ENCODE measurements at places on chromosomes 4 and X. TPM values are rescaled to one million over a fixed set of nuclear protein-coding genes. Genes with fewer than 3 reads are reported as not detected.
A peak's percentile ranks its signal among the peaks of the same experiment; 100 is the strongest.

Gene CT45A1
- not detected for total RNA-seq

GRCh38 chr4:71867598-71867997 lies 83.7 kb upstream of the GC start:
- H3K36me3 ChIP-seq: no peaks in the 10 kb centered on the region
- no peaks in the 10 kb centered on the region for H3K4me1 ChIP-seq
- no peak for DNase-seq
- no peak overlapping the region for H3K27ac ChIP-seq
- H3K27me3 ChIP-seq: no peaks in the 10 kb centered on the region

DNA sequence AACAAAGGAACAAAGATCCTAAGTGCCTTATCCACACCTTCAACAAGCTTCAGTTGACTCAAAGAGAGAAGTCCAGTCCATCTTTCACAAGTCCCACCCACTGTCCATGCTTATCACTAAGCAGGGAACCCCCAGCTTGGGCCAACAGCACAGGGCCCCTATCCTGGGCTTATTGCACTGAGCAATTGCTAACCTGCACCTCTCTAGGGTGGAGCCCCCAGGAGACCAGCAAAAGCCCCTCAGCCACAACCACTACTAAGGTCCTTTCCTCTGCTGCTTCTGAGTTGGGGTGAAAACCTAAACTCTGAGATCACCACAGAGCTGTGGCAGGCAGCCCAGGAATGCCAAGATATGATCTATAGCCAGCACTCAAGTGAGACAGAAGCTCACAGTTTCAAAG lies 96.7 kb upstream of the PBDC1 start:
- H3K27me3 ChIP-seq: no peaks in the 10 kb centered on the region
- no peak for DNase-seq
- no peaks in the 10 kb centered on the region for H3K36me3 ChIP-seq
- no peak overlapping the region for H3K4me3 ChIP-seq

Gene FREM3
- total RNA-seq: not detected

- H3K36me3 ChIP-seq: no peaks in the 10 kb centered on the region
- peaks cover 10% of the 10 kb centered on the region for H3K27me3 ChIP-seq
- no peak overlapping the region for H3K4me3 ChIP-seq
These were observed 97.2 kb downstream of the CPZ start for GRCh38 chr4:8689741-8690140.

Gene SAT1
- total RNA-seq: 321 TPM

Gene GJB1
- total RNA-seq: not detected

- no peaks in the 10 kb centered on the region for H3K36me3 ChIP-seq
- H3K4me3 ChIP-seq: peak overlapping the region; percentile 77
- no peaks in the 10 kb centered on the region for H3K27me3 ChIP-seq
- H3K27ac ChIP-seq: peak overlapping the region; percentile 93
- no peak for DNase-seq
These were observed 498 bp downstream of the RBMX start for GRCh38 chrX:136880003-136880451.

DNA sequence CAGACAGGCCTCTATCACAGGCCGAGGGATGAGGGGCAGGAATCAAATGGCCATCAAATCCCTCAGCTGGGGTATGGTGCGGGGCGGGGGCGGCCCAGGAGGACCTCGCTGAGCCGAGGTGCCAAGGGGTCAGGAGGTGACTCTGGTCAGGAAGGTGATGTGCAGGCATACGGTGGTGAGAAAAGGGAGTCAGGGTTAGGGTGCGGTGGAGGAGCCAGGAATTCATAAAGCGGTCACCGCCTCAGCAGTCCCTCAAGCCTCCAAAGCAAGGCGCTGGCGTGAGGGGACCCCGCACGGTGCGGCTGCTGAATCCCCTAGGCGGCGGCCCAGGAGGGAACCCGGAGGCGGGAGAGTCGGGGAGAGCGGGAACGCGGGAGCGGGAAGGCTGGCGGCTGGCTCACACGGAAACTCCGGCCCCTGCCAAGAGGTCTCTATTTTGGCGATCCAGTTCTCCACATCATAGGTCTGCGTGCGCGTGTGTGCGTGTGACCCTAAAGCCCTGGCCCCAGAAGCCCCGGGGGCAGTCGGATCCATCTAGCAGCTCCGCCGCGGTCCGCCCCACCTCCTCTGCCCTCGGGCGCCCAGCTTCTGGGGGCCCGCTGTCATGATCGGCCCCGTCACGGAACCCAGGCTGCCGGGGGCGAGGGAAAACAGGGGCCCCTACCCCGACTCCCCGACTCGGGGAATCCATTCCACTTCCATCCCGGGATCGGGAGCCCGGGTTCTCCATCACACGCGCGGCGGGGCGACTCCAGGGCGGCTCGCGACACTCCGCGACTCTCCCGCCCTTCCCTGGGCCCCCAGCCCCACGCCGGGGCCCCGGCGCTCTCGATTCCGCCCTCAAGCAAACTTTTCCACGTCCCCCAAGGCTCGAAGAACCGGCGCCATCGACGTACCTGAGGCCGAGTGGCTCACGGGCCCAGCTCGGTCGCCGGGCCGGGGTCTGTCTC lies 593 bp downstream of the ELF4 start:
- no peaks in the 10 kb centered on the region for H3K36me3 ChIP-seq
- H3K27ac ChIP-seq: peak overlapping the region; percentile 88
- H3K27me3 ChIP-seq: no peaks in the 10 kb centered on the region
- DNase-seq: peak; percentile 69
- peaks cover 4% of the 10 kb centered on the region for H3K4me1 ChIP-seq
- H3K4me3 ChIP-seq: peak overlapping the region; percentile 62

GRCh38 chrX:135923353-135923752 lies 29.8 kb downstream of the SAGE1 start:
- H3K4me3 ChIP-seq: no peak overlapping the region
- no peak for DNase-seq
- H3K27me3 ChIP-seq: no peaks in the 10 kb centered on the region
- no peak overlapping the region for H3K27ac ChIP-seq
- no peaks in the 10 kb centered on the region for H3K4me1 ChIP-seq
- no peaks in the 10 kb centered on the region for H3K36me3 ChIP-seq

Gene COL4A6
- total RNA-seq: 0.16 TPM

Gene AKAP4
- not detected for total RNA-seq

Gene UGT2B28
- not detected for total RNA-seq

Gene WDR17
- total RNA-seq: 7.8 TPM

Gene ACOX3
- total RNA-seq: 51.0 TPM

Gene H2BW2
- not detected for total RNA-seq

Gene SPIN2A
- total RNA-seq: not detected

- no peaks in the 10 kb centered on the region for H3K36me3 ChIP-seq
- H3K4me1 ChIP-seq: no peaks in the 10 kb centered on the region
- no peak overlapping the region for H3K4me3 ChIP-seq
- H3K27me3 ChIP-seq: no peaks in the 10 kb centered on the region
These were observed 174.0 kb upstream of the PRPS2 start for GRCh38 chrX:12617241-12617640.

DNA sequence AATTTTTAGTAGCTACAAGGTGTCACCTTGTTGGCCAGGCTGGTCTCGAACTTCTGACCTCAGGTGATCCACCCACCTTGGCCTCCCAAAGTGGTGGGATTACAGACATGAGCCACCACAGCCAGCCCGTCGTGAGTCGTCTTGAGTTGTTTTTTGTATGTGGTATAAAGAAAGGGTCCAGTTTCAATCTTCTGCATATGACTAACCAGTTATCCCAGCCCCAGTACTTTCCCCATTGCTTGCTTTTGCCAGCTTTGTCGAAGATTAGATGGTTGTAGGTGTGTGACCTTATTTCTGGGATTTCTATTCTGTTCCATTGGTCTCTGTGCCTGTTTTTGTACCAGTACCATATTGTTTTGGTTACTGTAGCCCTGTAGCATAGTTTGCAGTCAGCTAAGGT lies 105.9 kb downstream of the OR13H1 start:
- no peak overlapping the region for H3K27ac ChIP-seq
- H3K4me3 ChIP-seq: no peak overlapping the region
- no peak for DNase-seq
- no peaks in the 10 kb centered on the region for H3K36me3 ChIP-seq
- no peaks in the 10 kb centered on the region for H3K4me1 ChIP-seq

DNA sequence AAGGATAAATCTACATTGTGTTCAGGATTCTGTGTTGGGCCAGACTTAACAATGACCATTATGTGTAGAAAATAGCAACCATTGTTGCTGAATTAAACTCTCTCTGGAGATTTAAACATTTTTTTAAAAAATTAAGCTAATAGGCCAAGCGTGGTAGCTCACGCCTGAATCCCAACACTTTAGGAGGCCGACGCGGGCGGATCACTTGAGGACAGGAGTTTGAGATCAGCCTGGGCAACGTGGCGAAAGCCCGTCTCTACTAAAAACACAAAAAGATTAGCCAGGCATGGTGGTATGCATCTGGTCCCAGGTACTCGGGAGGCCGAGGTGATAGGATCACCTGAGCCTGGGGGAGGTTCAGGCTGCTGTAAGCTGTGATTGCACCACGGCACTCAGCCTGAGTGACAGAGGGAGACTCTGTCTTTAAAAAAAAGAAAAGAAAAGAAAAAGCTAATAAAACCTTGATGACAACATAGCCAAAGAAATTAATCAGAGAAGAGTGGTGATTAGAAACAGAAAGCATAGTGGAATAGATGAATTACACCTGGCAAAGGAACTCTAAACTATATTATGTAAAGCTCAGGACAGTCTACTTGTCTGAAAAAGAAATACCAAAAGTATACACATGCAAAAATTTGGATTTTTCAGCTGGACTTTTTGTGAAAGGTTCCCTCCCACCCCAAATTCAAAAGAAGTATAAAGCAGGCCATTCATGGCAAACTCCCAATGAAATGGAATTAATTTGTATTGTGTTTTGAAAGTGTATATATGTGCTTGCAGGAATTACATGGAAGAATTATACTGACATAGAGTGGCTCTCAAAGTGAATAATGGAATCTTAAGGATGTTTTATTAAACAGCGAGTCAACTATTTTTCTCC lies 21.9 kb downstream of the PLS3 start:
- no peaks in the 10 kb centered on the region for H3K36me3 ChIP-seq
- peaks cover 11% of the 10 kb centered on the region for H3K4me1 ChIP-seq
- H3K4me3 ChIP-seq: no peak overlapping the region
- DNase-seq: no peak

DNA sequence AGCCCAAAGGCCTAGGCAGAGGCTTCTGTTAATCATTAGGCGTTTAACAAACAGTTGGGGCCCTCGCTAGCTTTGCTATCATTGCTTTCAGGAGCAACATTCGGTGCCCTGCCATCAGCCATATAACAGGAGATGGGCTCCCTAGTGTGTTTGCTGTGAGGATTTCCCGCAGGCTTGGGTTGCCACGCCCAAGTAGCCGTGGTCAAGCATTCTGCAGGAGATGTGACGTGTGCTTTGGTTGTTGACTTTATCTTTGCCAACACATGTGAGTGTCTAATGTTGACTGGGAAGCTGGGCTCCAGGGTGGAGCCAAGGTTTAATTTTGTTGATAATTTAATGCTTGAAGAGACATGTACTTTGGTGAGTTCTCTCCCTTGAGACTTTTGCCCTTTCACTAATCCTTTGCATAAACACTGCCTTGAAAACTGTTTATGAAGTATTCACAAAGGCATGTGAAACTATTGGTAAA lies 184.6 kb upstream of the KIT start:
- no peak overlapping the region for H3K27ac ChIP-seq
- no peak overlapping the region for H3K4me3 ChIP-seq
- DNase-seq: no peak
- no peaks in the 10 kb centered on the region for H3K4me1 ChIP-seq
- no peaks in the 10 kb centered on the region for H3K27me3 ChIP-seq

DNA sequence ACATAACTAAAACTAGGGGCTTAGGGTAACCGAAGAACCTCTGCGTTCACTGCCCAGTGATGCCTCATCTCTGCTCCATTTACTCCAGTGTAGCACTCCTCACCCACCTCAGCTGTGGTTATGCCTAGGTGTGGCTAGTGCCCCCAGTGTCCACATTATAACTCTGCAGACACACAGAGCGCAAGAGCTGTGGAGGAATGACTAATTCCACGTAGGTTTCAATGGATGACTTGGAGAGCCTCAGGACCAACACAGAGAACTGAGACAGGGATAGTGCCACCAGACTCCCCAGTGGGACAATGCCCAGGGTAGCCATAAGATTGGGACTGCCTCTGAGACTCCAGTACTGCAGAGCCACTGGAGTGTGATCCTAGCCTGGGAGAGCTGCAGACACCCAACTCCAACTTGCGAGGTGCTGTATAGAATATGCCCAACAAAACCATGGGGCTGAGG lies 542.4 kb upstream of the DIPK2B start:
- no peaks in the 10 kb centered on the region for H3K4me1 ChIP-seq
- DNase-seq: no peak
- H3K36me3 ChIP-seq: peaks cover 3% of the 10 kb centered on the region
- no peak overlapping the region for H3K4me3 ChIP-seq
